ENCODE measurements at places on chromosomes 7 and 10. TPM values are rescaled to one million over a fixed set of nuclear protein-coding genes. Genes with fewer than 3 reads are reported as not detected.

GRCh38 chr7:72781161-72781560 lies 46.8 kb downstream of the TYW1B start:
- DNase-seq: no peak

DNA sequence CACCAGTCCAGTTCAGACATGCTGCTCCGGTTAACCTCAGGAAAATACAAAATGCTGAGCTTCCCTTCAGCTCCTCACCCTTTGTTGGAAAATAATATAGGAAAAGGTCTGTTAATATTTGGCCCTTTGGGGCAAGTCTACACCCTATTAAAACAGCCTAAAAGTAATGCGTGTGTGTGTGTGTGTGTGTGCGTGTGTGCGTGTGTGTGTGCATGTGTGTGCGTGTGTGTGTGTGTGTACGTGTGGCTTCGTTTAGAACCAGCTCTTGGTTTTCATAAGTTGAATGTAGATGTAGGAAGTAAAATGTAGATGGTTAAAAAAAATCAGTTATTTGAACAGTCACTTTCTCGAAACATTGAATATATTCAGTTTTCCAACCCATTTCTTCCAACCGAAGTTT lies 61.1 kb upstream of the PDCD4 start:
- DNase-seq: no peak

DNA sequence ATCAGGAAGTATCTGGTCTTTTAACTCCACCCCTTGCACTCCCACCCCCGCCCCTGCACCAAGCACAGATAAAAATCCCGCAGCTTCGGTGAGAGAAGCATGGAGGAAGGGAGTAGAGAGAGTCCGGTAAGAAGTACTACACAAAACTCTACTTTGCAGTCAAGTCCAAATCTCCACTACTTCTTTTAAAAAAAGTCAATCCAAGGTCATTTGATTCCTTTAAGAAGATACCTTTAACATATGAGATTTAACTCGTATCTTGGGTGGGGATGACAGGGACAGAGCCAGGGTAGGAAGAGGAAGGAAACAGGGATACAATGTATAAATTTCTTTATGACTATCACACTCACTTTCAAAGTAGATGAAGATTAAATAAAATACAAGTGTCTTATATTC lies 132.1 kb downstream of the NRBF2 start:
- DNase-seq: no peak

GRCh38 chr7:45180084-45180986 lies 22.7 kb downstream of the RAMP3 start:
- DNase-seq: no peak

GRCh38 chr10:131933016-131933695 lies 32.3 kb downstream of the PPP2R2D start:
- no peak for DNase-seq

GRCh38 chr10:77138541-77138940 lies 499.1 kb downstream of the KCNMA1 start:
- DNase-seq: no peak

- DNase-seq: no peak
Measured at GRCh38 chr10:19889256-19889655, 73.0 kb downstream of the PLXDC2 start.

DNA sequence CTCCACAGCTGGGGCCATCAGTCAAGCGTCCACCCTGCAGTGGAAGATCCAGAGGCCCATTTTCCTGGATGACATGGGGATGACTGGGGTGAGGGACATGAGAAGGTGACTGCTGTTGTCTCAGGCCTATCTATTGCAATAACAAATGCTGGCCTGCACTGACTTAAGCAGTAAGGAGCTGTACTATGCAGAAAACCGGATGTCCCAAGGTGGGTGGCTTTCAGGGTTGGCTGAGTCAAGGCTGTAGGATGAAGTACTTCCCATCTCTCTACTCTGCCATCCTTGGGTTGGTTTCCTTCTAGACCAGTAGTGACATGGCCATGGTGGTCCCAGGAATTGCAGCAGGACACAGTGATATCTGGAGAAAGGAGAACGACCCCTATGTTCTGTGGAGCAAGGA lies 48.1 kb downstream of the NEURL1 start:
- no peak for DNase-seq

- DNase-seq: no peak
Measured at GRCh38 chr10:80025281-80025680, 53.2 kb upstream of the TMEM254 start.

Gene CYP26C1
- polyA plus RNA-seq: 0.02 TPM

Gene SPDYE3
- polyA plus RNA-seq: 0.20 TPM

Gene PITX3
- polyA plus RNA-seq: 0.52 TPM

Gene HOXA11
- not detected for polyA plus RNA-seq
